ENCODE measurements at places on chromosomes 5 and 9. TPM values are rescaled to one million over a fixed set of nuclear protein-coding genes. Genes with fewer than 3 reads are reported as not detected.

- no peak for DNase-seq
Measured at GRCh38 chr9:135117281-135117680, 29.8 kb downstream of the OLFM1 start.

DNA sequence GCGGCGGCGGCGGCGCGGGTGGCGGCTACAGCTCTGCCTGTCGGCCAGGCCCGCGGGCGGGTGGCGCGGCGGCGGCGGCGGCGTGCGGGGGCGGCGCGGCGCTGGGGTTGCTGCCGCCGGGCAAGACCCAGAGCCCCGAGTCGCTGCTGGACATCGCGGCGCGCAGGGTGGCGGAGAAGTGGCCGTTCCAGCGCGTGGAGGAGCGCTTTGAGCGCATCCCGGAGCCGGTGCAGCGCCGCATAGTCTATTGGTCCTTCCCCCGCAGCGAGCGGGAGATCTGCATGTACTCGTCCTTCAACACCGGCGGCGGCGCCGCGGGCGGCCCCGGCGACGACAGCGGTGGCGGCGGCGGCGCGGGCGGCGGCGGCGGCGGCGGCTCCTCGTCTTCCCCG lies 296 bp downstream of the ZSWIM6 start:
- no peak for DNase-seq

MACROH2A1 gene
- total RNA-seq = 302 TPM

- DNase-seq = no peak
Measured at GRCh38 chr5:16551628-16552027, 65.2 kb downstream of the RETREG1 start.

DNA sequence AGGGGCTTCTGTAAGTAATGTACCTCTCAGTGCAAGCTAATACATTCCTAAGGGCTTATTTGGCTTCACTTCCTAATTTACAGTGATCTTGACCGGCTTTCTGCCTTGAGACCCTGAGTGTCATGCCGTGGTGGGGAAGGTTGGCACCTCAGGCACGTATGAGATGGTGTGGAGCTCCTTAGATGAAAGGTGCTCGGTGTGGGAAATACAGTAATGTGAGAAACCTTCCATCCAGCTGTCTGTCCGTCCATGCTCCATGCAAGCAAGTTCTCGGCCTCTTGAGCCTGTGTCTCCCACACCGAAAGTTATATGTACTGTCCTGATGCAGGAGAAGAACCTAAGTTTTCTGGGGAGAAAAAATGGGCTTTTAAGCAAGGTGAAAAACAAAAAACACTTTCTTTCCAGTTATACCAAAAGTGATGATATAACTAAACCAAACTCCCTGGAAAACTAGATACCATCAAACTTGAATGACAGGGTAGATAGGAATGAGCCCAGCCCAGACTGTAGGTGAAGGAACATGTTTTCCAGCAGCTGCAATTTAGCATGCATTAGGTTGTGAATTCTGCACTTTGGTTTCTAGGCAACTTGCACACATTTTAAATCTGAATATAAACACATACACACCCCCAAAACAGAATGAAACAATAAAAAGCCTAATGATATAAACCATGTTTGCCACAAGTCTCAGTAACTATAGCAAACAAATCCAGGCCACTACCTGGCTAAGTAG lies 279.6 kb downstream of the FANCC start:
- no peak for DNase-seq

- DNase-seq = no peak
Measured at GRCh38 chr9:93869863-93870262, 85.3 kb downstream of the BARX1 start.

DNA sequence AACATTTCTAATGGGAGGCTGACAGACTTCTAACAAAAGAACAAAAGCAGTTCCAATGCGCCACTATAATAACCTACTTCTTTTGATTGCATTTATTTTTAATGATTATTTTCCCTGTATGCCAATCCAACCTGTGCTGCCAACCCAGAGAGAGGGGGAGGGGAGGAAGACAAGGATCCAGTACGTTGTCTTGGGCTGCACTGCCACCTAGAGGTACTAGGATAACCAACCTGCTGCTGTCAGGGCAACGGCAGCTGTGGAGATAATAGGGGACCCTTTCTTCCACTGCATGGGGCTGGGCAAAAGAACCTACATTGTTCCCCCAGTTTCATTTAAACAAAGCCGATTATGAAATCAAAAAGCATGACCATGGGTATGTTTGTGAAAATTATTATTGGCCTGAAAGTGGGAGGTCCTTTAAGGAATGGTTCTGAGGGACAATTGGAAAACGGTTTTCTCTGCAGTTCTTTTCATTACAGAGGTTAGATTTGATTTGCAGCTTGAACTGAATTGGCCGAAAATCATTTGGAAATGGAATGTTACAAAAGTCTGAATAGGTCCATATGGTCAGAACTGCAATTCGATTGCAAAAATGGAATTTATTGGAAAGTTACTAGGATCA lies 101.3 kb downstream of the RASEF start:
- no peak for DNase-seq

- DNase-seq = no peak
Measured at GRCh38 chr5:177355868-177356168, 1.9 kb upstream of the RGS14 start.

ALDH1A1 gene
- total RNA-seq = not detected

DNA sequence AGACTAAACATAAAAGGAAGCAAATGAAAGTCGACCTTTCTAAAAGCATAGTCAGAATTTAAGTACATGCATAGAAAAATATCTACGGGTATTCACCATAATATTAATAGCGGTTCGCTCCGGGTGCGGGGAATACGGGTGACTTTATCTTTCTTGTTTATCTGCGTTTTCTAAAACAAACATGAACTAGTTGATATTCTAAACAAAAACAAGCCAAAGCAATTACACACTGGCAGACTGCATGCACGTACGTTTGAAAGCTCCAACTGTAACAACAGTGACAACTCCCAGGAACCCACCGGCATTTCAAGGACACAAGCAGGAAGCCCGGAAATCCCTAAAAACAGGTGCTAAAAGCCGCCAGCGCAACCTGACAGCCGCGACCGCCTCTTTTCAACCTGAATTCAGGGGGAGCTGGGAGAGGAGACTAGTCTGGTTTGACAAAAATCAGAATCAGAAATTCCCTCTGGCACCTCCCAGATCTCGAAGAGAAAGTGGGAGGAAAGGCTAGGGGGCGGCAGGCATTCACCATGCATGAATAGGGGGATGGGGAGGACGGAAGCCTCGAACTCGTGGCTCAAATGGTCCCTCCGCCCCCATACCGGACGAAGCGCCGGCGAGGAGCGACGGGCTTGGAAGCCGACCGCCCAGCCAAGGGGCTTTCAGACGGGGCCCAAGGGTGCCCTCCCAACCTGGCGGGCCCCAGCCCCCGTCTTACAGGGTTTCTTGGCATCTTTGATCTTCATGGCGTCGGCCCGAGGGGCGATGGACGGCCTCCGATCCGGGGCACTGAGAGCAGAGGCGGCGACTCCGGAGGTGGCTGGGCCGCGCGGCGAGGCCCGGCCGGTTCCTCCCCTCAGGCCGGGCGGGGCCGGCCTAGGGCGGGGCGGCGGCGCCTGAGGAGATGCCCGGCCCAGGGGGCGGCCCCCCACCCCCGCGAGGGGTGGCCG lies at the start of gene PANK3:
Gene PANK3, minus strand, starts transcription at position 831 of the 950 bp plus-strand sequence. Its CDS starts 85 bp downstream, at position 746.
- no peak for DNase-seq

DNA sequence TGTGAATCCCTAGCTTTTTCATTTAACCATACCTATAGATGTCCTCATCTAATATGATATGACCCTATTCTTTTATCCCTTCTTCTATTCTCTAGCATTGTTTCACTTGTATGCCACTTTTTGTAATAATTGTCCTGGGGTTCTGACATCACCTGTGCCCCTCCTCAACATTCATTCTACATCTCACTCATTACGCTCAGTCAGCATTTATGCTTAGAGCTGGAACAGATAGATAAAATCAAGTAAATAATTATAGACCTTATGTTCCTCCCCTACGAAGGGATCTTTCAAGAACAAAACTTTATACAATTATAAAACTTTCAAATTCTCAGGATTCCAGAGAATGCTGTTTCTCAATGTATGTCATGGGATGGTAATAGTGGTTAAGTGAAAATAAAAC lies 18.0 kb downstream of the GABRA6 start:
- DNase-seq = no peak

CDX1 gene
- total RNA-seq = not detected

SLC36A3 gene
- not detected for total RNA-seq

AFAP1L1 gene
- not detected for total RNA-seq

DNA sequence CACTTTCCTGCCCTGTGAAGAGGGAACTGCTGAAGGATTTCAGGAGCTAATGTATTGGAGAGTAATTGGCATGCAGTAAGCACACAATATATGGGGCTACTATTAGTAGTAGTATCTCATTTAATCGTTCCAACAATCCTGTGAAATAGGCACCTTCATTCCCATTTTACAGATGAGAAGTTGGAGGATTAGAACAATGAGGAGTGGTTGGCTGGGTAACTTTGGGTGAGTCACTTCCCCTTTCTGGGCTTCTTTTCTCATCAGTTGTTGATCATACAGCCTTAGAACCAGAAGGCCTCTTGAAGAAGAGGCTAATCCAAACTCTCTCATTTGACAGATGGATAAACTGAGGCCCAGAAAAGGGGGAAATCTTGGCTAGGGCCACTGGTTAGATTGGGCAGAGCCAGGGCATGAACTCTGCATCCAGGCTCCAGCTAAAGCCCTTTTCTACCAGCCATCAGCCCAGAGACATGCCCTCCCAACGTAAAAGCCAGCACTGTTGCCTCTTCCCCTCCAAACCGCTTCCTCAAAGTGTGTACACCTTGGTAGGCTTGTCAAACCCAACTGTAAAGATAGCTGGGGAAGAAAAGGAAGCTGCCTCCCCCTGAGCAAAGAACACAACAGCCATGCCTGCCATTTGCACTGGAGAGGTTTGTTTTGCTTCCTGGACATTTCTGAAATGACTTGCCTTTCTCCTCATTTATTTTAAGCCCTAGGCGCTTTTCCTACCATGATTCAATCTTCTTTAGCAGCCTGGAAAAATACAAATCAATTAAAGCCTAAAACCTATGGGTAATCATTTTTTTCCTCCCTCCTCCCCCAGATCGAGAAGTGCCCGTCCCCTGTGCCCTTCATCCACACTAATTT lies 992 bp downstream of the SPACA9 start:
- DNase-seq = no peak

DNA sequence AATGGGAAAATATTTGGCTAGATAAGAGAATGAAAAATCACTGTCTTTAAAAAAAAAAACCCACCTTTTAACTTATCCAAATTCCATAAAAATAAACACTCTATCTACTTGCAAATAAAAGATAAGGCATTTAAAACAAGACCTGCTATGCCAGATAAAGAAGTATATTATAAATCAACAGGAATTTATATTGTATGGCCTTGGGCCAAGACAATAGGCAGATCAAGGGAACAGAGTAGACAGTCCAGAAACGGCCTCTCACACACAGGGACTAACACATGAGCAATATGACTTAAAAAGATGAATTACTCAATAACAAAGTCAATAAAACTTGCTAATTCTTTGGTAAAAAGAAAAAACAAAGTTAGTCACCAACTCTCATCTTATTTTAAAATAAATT lies 34.7 kb upstream of the ICE1 start:
- no peak for DNase-seq

GRCh38 chr9:21677387-21677786 lies 125.0 kb upstream of the MTAP start:
- DNase-seq = no peak

DNA sequence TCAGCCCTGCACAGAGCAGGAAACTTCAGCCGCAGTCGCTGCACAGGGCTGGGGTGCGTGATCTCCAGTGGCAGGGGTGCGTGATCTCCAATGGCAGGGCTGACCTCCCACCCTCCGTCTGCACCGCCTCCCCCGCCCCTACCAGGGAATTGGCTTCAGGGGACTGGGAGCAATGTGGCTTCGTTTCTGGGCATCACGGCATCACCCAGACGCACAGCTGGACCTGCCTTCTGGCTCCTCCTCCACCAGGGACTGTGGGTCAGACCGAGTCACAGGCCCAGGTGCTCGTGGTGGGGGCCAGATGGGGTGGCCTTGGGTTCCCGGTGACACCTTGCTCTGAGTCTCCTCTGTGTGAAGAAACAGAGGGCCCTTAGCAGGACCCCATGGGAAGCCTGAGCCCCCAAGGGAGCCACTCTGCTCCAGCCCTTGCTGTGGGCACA lies 51.1 kb downstream of the AHRR start:
- DNase-seq = no peak

IFNA6 gene
- total RNA-seq = not detected

- no peak for DNase-seq
Measured at GRCh38 chr5:18602402-18602801, 968.1 kb downstream of the TAF11L14 start.

DNA sequence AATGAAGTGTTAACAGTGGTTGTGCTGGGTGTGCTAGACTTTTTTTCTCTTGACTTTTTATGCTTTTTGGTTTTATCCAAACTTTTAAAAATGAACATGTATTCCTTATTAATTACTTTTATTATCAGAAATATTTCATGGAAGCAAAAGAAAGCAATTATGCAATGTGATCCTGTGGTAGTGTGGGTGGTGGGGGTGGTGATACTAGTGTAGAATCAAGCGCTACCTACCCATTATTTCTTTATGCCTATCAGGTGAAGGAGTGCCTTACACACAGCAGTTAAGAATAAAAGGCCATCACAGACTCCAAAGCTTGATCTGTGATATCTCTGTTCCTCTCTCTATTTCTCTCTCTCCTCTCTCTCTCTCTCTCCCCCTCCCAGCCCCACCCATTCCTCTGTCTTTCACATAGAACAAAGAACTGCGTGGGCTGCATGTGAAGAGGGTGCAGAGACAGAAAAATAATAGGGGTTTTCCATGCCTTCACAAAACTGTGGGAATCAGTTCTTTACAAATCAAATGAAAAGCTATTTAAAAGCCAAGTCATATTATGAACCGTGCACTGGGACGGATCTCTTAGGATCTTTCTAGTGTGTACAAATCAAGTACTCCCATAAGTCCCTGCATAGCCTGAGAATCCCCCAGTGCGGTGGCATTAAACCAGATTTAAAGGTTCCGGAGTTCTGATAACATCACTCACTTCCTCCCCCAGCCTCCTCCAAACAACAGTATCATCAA lies 351.2 kb downstream of the RAB3C start:
- DNase-seq = peak; percentile 21

DNA sequence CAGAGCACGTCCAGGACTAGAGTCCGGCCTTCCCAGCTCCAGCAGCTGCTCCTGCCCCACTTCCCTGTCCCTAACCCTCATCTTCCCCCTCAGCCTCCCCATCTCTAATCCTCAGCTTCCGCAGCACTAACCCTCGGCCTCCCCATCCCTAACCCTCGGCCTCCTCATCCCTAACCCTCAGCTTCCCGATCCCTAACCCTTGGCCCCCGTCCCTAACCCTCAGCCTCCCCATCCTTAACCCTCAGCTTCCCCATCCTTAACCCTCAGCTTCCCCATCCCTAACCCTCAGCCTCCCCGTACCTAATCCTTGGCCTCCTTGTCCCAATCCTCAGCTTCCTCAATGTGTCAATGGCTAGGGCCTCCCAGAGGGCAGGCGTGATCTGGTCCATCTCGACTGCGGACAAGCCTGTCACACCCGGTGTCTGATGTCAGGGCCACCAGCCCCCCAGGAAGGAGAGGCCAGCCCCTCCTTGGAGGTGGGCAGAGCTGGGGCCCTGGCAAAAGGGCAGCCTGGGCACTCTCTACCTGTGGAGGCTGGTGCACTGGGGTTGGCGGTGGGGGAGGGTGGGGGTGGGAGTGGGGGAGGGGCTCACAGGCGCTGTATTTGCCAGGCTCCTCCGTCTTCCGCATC lies 1.4 kb downstream of the OBP2B start:
- no peak for DNase-seq

- DNase-seq = no peak
Measured at GRCh38 chr5:56298336-56299090, 65.4 kb upstream of the ANKRD55 start.

GRCh38 chr9:121527371-121527770 lies 27.7 kb upstream of the GGTA1 start:
- DNase-seq = no peak

GRCh38 chr9:2761424-2761823 lies 44.1 kb downstream of the KCNV2 start:
- DNase-seq = no peak
